Muscle of arm (tissue), 14 donors: ENCODE measurements at places on chromosomes 12 and 14.

- DNase-seq: no peak
Measured at GRCh38 chr14:59301354-59301753, 112.9 kb downstream of the DAAM1 start.

DNA sequence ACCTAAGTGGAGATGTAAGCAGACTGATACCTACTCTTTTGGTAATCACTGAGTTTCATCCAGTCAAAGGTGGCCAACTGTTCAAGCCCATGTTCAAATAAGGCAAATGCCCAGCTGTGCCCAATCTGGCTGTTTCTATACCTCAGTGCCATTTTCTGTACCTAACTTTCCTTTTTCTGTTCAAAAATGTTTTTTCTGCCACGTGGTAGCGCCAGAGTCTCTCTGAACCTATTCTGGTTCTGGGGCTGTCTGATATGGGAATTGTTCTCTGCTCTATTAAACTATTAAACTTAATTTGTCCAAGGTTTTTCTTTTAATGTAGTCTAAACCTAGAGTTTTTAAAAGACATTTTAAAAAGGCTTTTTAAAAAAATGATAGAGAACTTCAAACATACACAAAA lies 391.2 kb downstream of the NOVA1 start:
- DNase-seq: no peak

DNA sequence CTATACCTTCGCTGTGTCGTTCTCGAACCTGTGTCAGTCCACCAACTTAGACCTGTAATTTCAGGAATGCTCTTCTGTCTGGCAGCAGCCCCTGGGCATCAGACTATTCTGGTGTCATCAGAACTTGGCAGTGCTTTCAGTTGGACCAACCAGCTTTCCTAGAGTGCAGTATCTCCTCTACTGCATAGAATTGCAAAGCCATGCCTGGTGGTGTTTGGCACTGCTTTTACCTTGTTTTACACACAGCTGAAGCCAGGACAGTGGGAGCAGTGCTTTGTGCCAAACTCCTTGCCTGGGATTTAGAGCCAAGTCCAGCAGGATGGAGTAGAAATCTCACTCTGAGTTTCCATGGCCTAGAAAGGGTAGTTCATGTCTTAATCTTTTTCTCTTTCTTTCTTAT lies 1.5 kb downstream of the FLVCR2 start:
- DNase-seq: no peak

DNA sequence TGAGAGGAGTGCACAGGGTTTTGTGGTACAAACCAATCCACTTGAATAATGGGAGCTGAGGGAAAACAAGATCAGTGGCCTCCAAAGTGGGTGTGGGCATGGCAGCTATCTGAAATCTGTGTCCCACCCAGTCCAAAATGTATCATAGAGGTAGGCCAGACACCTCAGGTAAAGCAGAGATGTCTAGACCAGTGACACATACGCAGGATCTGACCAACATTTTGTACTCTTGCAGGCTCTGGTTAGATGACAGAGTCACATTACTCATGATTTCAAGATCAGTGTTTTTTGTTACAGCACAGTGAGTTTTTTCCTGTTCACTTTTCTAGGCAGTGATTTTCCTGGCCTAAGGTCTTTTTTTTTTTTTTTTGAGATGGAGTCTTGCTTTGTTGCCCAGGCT lies 211.8 kb downstream of the PCNX1 start:
- no peak for DNase-seq
